HS-5 (cell line): ENCODE measurements at places on chromosomes 7 and 10.

- no peak for DNase-seq
These were observed 247.6 kb upstream of the HGF start for GRCh38 chr7:82017334-82017943.

DNA sequence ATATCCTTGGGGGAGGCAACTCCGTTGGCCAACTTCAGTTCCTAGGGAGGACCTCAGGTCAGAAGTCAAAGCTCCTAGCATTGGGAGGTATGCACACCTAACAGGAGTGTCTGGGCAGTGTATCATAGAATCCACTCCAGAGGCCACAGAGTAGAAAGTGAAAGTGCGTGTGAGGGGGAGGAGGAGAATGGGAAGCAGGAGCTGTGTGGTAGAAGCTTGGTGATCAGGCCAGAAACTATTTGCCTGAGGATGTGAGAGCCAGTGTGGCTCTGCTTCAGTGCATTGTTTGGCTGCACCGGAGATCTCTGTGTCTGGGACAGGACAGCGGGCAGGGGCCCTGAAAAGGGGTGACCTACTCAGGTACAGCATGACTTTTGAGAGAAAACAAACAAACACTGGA, 557.4 kb upstream of the VSTM2A start:
- DNase-seq: no peak

DNA sequence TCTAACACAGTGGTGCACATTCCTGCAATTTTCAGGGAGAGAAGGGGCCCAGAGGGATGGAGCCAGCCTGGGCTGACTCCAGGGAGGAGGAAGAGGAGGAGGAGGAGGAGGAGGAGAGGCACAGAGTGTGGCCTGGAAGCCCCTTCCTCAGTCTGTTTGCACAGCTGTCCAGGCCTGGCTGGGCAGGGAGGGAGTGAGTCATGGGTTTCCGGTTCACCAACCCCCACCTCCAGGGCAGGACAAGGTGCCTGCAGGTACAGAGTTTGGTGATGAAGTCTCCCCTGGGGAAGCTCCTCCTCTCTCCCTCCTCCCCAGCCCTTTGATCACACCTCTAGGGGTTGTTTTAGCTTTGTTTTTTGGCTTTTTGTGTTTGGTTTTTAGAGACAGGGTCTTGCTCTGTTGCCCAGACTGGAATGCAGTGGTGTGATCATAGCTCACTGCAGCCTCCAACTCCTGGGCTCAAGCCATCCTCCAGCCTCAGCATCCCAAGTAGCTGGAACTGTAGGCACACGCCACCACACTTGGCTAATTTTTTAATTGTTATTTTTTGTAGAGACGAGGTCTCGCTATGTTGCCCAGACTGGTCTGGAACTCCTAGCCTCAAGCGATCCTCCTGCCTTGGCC, 77.5 kb upstream of the CUX1 start:
- no peak for DNase-seq

GRCh38 chr10:121057269-121057668, 206.1 kb downstream of the WDR11 start:
- no peak for DNase-seq

DNA sequence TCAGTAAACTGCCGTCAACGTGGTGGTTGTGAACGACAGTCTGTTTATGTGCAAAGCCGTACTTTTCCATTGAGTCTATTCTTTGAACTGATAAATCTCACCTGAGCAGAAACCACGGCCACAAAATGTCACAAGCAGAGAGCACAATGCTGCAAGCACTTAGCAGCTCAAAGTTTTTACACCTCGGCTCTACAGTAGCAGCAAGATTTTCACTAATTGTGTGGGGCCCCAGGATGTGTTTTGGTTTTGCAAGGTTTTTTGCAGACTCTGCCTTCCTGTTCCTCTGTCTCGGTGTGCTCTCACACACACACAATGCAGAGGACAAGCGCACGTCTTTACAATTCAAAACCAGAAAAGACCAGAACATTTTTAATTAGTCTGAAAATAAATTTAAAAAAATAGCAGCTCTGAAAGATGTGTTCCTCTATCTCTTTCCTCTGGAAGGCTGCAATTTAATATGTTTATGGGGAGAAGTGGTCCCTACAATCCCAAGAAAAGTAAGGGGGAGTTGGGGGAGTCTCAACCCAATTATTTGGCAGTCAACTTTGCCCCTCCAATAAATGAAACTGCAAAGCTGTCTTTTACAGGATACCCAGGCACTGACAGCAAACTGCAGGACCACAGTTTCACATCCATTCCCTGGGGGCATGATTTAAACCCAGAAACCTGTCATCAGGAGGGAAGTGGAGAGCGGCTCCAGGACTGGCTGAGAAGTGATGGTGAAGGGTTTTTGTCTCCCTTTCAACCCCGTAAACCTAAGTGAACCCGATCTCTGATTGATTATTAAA, 73.8 kb upstream of the SFMBT2 start:
- no peak for DNase-seq

GRCh38 chr7:149041350-149041749, 13.0 kb upstream of the PDIA4 start:
- DNase-seq: no peak

DNA sequence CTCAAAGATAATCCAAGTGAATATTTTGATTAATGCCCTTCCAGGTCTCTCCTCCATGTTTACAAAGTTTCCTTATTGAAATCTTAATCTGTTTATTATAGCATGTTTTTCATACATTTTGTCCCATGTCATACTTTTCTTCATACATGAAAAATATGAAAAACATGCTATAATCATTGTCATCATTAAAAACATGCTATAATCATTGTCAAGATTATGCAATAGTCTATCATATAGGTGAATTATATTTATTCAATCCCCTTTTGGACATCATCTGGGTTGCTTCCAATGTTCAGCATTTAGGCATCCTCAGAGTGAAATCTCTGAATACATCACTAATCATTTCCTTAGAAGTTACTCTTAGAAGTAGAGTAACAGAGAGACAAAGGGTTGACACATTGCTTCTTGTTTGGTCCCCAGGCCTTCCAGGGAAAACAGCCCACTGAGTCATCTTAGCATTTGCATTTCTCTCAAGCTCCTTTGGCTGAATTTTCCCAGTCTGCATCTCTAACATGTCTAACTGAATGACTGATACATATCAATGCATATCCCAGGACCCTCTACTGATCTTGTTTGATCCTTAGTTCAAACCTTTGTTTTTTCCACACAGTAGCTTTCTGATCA, 87.0 kb downstream of the SGMS1 start:
- no peak for DNase-seq

DNA sequence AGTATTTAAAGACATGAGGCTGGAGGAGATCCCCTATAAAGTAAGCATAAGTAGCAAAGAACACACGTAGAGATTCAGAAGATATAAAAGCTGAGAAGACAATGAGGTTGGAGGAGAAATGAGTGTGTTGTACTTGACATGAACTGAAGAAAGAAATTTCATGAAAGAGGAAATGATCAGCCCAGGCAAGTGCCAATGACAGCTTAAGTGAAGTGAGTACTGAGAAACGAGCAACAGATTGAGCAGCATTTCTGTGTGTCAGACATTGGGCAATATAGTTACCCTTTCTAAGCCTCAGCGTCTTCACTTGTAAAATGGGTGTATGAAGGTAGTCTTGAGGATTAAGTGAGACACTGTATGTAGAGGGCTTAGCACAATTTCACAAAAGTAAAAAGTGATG, 4.8 kb upstream of the LIPA start:
- no peak for DNase-seq

- DNase-seq: no peak
These were observed 128.7 kb upstream of the JCAD start for GRCh38 chr10:30188101-30188500.
